IPS DF 6.9 (cell line): ENCODE measurements at places on chromosomes 1 and 21.

- DNase-seq = no peak
Measured at GRCh38 chr1:5571438-5571837, 420.8 kb downstream of the NPHP4 start.

DNA sequence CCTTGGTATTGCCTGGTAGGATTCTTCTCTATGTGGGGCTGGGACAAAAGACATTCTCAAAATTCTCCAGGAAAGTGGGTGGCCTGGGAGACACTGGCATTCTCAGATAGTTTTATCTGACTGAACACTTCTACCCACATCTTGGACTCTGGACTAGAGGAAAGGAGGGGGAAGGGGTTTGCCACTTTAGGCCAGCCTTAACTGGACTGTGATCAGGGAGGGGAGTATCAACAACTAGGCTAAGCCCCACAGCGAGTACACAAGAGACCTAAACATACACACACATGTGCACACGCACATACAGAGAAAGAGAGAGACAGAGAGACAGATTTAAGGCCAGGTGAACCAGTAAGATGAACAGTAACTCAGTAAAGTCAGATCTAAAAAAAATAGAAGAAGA, 1.2 kb upstream of the SEMA6C start:
- no peak for DNase-seq

DNA sequence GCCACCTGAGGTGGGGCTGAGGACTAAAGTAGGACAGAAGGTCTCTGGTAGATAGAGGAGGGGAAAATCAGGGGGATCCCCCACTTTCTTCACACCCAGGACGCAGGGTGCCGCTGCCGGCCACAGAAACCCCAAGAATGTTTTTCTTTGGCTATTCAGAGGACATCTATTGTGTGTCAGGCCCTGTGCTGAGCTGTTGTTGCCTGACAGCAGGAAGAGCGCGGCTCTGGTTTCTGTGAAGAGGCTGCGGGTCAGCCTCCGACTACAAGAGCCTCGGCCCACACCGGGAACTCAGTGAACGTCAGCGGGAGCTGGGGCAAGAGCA, 407 bp upstream of the PIGV start:
- DNase-seq = no peak

- DNase-seq = no peak
Measured at GRCh38 chr1:211331011-211331709, 4.5 kb downstream of the TRAF5 start.

- DNase-seq = no peak
Measured at GRCh38 chr1:156571261-156571852, 1.0 kb downstream of the IQGAP3 start.

- DNase-seq = no peak
Measured at GRCh38 chr1:200546577-200546976, 74.0 kb downstream of the KIF14 start.

- DNase-seq = no peak
Measured at GRCh38 chr21:26814386-26814785, 30.8 kb downstream of the ADAMTS1 start.

DNA sequence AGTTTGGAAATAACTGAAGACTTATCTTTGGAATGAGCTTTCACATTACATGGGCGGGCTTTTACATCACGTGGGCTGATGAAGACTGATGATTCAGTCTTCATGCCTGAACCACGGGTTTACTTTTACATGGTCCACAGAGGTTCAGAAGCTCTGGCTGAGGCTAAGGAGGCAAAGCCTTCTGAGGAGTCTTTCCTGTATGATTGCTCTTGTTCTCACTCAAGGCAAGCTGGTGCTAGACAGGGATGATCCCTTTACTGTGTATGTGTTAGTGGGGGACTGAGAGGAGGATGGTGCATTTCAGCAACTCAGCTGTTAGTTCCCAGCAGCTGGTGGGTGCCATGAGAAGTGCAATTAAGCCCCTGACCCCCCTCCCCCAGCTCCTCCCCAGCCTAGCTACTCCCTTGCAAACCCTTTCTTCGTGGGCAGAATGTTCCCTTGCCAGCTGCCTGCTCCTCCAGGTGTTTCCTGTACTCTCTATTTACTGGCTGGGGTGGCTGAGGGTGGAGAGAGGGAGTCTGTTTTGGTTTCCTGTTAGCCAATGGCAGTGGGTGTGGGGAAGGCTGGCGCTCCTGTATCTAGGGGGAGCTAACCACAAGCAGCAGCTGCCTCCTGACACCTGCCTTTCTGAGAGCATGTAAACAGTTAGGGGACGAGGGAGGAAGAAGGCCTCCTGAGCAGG, 15.4 kb downstream of the BTG2 start:
- DNase-seq = no peak

DNA sequence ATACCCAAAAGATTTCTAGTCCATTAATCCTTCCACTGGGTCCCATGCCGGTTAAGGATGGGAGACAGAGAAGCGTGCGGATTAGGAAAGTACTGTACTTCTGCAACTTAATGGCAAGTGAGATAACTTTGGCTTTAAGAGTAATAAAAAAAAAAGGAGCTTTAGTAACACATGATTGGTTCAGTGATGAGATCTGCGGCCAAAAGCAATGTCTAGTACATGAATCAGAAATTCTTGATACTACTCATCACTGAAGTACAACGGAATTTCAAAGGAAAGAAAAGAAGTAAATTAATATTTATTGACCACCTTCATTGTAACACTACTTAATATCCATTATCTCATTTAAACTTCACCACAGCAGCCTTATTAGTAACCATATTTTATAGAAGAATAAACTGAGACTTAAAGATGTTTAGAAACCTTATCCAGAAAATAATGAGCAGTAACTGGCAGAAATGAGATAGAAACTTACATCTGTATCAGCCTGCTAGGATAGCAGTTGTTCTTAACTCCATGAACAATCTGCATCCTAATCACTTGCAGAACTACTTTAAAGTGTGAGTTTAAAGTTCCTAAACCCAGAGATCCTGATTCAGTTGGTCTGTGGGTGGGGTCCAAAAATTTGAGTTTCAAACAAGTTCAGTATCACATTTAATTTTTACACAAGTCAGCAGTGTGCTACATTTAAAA, 14.1 kb upstream of the NUF2 start:
- no peak for DNase-seq
